Spleen (tissue), 13 donors: ENCODE measurements at places on chromosomes 5 and 9.
A peak's percentile ranks its signal among the peaks of the same experiment; 100 is the strongest.

DNA sequence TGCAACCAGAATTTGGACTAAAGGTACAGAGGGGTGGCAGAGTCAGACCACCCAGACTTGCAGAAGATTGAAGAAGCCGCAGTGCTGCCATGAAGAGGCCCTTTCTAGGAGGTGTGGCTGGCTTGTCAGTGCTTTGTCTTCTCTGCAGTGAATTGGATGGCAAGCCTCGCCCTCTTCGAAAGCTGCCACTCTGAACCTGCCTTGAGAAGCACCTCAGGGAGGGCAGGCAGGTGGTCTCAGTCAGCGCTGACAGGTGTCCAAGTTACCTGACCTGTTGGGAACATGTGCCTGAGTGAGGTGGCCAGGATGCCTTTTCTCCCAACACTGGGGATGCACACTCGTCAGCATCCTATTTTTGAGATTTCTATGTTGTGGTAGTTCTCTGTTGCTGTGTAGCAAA, 6.2 kb downstream of the TENT4A start:
- DNase-seq = no peak

GRCh38 chr5:102106599-102106998, 189.5 kb downstream of the SLCO4C1 start:
- DNase-seq = no peak

DNA sequence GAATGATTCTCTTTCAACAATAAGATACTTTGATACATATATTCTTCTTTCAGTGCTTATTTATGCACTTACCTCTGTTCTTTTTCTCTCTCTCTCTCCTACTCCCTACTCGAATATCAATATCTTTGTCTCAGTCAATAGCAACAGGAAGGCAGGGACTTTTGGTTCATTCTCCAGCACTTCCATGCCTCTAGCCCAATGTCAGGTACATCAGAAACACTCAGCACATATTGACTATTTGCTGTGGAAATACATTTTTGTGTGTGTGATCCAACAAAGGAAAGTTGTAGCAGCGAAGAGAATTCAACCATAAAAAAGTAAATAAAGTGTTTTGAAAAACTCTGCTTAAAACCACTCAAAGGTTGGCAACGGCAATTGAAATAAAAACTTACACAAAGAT, 12.6 kb downstream of the DIRAS2 start:
- no peak for DNase-seq

DNA sequence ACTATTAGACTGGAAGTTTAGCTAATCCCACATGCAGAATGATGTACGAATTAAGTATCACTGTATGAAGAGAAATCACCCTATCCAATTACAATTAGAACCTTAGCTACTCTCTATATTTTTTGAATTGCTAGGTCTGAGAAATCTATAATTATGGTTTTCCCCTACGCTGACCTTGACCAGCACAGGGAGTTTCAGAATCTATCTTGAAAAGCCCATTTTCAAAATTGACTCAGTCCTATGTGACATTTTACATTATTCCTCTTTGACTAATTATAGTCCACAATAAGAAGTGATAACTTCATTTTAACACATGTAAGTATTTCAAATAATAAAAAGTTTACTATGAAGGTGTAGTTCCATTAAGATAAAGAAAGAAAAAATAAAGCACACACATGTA, 21.5 kb downstream of the NUDT12 start:
- DNase-seq = no peak

GRCh38 chr5:141489841-141490240, 960 bp downstream of the PCDHGC5 start:
- DNase-seq = no peak

- DNase-seq = no peak
Measured at GRCh38 chr5:143471041-143471509, 67.6 kb upstream of the NR3C1 start.

- DNase-seq = no peak
Measured at GRCh38 chr9:134360897-134361296, 34.6 kb downstream of the RXRA start.

DNA sequence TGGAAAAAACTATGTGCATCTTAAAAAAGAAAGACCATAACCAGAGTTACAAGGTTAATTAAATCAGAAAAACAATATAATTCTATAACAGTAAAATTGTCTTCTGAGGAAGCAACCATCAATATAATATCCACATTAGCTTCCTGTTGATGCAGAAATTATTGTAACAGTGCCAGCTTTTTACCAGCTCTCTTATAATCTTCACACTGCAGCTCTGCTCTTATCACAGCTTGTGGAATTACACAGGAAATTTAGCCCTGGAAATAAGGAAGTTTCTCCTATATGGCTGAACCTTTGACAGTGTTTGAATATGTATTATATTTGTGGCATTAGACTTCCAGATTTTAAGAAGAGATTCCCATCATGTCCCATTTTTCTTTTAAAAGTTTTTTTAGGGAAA, 49.1 kb upstream of the TEK start:
- no peak for DNase-seq

DNA sequence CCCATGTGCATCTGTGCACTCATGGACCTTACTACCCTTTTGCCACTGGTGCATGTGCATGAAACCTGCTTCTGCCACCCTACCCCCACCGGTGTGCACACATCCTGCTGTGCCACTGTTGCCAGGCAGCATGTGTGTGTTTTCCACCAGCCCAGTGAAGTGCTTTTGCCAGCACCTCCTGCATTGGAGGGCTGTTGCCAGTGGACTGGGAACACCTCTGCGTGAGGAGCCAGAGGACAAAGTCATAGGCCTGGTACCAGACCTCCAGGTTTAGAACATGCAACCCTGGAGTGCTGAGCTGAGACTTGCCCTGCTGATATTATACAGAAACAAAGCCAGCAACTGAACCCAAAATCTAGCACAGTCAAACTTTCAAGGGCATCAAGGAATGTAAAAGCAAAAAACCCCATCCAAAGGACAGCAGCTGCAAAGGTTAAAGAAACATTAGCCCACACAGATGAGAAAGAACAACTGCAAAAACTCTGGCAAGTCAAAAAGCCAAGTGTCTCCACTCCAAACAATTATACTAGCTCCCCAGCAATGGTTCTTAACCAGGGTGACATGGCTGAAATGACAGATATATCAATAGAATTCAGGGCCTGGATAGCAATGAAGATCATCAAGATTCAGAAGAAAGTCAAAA, 70.6 kb upstream of the PTPN3 start:
- no peak for DNase-seq

DNA sequence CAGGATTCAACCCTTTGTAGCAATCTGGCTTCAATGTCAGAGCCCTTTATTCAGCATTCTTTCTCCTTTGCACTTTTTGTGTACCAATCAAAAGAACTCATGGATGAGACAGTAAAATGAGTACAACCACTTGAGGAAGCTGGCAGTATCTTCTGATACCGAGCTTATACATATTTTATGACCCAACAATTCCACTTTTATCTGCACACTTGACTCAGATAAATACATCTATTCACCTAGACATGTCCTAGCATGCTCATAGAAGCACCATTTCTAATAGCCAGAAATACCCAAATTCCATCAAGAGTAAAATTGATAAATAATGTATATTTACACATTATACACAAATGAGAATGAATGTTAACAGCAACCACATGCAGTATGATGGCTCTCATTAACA, 111.2 kb upstream of the PTGER4 start:
- no peak for DNase-seq

GRCh38 chr9:99335280-99335679, 113.2 kb downstream of the SEC61B start:
- DNase-seq = no peak

GRCh38 chr9:111232997-111233790, 96.8 kb downstream of the OR2K2 start:
- no peak for DNase-seq

DNA sequence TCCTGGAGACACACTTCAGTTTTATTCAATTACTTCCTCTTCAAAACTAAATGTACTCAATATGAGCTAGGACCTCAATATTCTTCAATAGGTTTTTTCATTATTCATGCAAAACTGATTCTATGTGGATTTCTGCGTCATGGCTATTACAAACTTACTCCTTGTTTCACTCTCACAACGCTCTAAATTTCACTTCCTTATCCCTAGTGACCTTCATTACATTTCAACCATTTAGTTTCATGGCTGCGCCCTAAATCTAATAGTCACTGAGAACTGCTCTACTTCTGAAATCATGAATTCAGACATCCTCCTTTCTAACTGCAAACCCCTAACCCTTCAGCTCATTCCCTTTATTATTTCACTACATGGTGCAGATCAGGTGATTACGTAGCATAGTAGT, 93.9 kb downstream of the SLC25A46 start:
- no peak for DNase-seq

- DNase-seq = no peak
Measured at GRCh38 chr9:17970277-17970676, 391.4 kb downstream of the SH3GL2 start.

DNA sequence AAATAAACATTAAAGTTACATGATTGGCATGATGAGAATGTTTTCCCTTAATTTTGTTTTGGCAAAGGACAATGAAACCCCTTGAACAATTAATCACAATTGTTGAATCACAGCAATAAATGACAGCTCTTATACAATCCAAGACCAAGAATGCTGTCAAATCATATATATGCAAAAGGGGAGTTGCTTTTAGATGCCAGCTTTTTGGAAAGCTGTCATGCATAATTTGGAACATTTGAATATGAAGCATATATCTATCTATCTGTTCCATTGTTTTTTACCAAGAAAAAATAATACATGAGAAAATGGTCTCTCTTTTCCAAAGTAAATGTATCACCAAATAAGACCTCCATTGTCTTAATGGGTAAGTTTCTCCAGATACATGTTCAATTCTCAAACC, 44.5 kb downstream of the SPOCK1 start:
- DNase-seq = no peak

DNA sequence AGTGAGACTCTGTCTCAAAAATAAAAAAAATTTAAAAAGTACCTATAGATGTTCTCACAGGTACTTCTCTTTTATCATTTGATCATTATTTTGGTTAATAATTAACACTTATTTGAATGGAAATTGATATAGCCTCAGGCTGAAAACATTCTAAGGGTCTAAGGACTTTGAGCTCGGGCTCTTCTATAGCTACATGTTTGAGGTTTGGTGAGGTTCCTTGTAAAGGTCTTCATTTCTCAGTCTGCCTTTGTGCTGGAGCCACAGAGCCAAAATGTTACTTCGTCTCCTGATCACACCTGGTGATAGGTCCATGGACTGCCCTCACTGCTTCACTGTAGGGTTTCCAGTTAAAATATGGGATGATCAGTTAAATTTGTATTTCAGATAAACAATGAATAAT, 22.6 kb downstream of the ARHGEF37 start:
- DNase-seq = no peak

- no peak for DNase-seq
Measured at GRCh38 chr5:82512025-82512424, 233.9 kb upstream of the RPS23 start.

- DNase-seq = no peak
Measured at GRCh38 chr5:39697881-39698280, 273.1 kb upstream of the DAB2 start.

DNA sequence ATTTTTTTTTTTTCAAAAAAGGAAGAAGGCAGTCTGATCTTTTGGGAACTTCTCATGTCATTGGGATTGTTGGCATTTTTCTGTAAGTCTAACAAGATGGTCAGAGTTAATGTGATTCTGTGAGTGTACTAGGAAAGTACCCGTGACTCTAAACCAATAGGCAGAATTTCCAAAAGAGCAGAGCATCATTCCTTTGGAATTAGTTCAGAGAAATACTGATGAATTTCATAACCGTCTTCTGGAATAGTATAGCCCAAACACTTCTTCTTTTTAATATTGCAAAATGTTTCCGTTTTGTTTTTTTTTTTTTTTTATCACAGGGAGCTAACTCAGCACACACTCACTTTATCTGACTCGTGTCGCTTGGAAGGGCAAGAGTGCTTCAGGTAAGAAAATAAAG, 407.4 kb downstream of the DTWD2 start:
- no peak for DNase-seq

GRCh38 chr9:132001567-132001966, 78.1 kb downstream of the MED27 start:
- no peak for DNase-seq

DNA sequence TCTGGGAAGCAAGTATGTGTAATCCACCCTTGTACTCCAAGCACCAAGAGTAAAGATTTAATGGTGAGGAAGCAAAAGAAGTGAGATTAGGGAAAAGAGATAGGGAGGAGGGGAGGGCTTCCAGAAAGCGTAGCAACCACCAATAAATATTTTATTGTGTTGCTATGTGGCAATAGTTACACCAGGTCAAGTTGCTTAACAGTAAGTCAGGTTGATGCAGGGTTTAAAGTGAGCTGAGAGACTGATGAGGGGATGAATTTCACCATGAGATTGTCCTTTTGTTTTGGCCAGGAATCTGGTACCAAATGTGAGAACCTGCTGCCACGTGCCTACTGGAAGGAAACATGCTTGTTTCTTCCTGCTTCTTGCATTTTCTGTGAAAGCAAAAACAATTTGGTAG, 62.7 kb downstream of the PCSK5 start:
- no peak for DNase-seq

GRCh38 chr9:136231478-136232297, 13.9 kb downstream of the QSOX2 start:
- no peak for DNase-seq

GRCh38 chr9:105178076-105178475, 66.4 kb upstream of the SLC44A1 start:
- DNase-seq = no peak

- DNase-seq = no peak
Measured at GRCh38 chr5:2883771-2884170, 132.3 kb upstream of the IRX2 start.

- DNase-seq = no peak
Measured at GRCh38 chr9:110007477-110008270, 200.3 kb downstream of the C9orf152 start.

GRCh38 chr5:119418606-119419100, 33.6 kb upstream of the HSD17B4 start:
- DNase-seq = no peak

- peak; percentile 56 for DNase-seq
Measured at GRCh38 chr9:93080406-93080805, 15.6 kb upstream of the CARD19 start.

GRCh38 chr5:171676286-171676944, 109.2 kb upstream of the SMIM23 start:
- DNase-seq = no peak

DNA sequence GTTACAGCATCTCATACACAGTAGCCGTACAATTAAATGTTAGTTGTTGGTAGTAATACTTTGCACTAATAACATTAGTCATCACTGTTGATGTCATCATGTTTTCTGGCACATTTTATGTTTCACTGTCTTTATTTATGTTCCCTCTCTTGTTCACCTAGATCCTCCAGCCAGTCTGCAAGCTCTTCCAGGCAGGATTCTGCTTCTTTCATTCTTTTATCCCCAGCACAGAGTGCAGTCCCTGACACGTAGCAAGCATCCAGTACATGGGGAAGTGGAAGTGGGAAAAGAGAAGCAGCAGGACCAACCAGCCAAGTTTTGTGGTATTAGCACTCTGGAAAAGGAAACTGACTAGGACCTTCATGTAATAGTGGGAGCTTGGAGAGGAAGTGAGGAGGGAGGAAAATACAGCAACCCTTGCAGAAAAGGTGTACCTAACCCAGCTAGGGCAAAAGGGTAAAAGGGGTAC, 89.7 kb upstream of the SLC44A1 start:
- no peak for DNase-seq

- DNase-seq = peak; percentile 50
Measured at GRCh38 chr9:113973963-113974413, 97.9 kb downstream of the ZNF618 start.
